ENCODE measurements at places on chromosomes 7 and 10.

DNA sequence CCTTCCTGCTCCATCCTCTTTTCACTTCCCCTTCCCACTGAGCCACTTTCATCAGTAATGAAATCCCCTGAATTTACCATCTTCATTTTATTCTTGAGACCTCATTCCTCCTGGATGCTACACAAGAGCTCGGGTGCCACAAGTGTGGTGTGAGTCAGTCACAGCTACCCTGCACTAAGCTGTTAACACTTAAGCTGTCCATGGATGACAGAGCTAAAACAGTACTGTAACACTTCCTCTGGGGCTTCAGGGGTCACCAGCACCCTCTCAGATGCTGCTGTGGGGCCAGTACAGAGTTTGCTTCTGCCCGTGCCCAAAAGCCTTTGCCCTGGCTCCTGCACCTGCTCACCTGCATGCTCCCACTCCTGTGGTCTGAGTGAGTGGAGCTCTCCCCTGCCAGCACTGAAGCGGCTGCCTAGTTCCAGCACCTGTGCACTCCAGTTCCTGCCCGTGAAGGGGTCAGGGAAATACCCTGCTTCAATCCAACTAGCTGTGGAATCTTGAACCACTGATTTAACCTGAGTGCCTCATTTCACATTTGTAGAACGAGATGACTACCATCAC lies 71.9 kb downstream of the POT1 start:
- no peak for DNase-seq

- no peak for DNase-seq
These were observed 17.2 kb downstream of the AP5Z1 start for GRCh38 chr7:4792537-4793126.

GRCh38 chr7:91690541-91691070 lies 189.9 kb downstream of the MTERF1 start:
- no peak for DNase-seq

DNA sequence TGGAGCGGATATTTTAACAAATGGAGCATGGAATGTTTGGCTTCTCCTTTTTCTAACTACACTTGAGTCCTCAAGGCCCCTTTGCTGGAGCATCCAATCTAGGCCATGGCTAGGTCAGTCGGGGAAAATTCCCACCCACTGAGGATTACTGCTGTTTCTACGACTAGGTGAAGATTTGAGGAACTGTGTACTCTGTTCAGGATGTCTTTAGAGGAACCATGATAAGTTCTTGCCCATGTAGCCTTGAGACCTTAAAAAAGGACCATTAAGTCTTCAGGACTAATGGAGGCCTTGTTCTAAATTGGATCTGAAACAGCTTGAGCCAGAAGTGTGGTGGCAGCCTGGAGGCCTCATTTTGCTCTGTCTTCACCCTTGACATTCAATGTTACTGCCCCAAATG lies 6.2 kb downstream of the AGK start:
- DNase-seq = no peak

- DNase-seq = no peak
These were observed 413.9 kb downstream of the HGF start for GRCh38 chr7:81355911-81356310.

DNA sequence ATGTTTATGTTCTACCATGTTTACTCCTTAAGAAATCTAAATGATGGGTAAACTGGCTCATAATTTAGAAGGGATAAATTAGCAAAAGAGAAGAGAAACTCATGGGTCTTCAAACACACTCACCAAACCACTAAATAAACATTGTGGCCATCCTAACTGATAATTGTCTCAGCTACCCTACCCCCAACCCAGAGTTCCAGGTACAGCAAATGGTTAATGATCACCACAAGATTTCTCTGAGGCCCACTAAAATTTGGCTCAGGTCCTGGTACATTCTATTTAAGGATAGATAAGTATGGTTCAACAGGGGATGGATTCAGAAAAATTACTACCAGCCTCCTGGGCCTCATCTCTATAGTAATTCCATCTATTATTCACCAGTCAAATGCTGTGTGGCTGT lies 21.4 kb downstream of the SLC25A13 start:
- no peak for DNase-seq

DNA sequence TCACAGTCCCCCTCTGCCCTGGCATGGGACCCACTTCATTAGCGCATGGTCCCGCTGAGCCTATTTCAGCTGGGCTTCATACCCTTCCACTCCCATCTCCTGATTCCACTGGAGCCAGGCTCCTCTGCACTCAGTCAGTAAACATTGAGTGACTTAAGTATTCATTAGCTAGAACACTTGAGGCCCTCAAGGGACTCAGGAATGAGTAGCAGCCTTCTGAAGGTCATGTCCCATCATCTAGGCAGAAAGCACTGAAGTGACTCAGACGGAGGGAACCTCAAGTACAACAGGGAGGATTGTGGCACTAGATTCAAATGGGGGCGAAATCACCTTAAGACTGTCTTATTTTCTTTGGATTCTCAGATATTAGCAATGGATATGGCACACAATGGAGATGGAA lies 186.6 kb upstream of the INHBA start:
- DNase-seq = no peak

DNA sequence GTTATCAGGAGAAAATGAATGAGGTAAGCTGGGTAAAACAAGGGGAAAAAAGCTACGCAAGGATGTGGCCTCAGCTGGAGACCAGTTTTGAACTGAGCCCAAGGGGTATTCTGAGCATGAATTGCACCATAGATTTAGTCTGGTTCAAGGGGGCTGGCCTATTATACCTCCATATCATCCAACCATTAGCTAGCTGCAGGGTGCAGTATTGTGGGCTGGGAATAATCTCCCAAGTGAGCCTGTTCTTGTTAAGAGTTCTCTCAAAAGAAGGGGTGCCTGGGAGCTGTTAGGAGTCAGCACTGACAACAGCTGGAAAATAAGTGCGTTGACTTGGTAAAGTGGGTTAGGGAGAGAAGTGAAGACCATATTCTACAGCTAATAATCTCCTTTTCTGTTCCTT lies 8.0 kb downstream of the TAS2R16 start:
- no peak for DNase-seq

DNA sequence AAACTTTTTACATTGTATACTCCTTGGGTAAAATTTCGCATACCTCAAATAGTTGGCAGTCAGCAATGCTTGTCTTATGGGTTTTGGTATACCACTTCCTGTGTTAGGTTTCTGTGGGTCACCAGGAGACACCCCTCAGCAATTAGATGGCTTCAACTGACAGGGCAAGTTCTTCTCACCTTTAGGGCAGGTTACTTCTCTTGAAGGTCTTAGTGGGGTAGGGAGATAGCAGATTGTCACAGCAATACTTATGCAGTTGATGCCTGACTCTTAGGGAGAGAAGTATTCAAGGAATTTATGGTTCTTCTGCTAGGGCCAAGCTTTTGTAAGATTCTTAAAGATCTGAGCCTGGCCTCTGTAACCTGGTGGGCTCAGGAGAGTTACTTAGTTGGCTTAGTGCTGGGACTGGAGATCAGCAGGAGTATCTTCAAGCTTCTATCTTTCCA lies 42.9 kb downstream of the MKLN1 start:
- DNase-seq = no peak

GRCh38 chr10:52111101-52111891 lies 202.8 kb upstream of the DKK1 start:
- no peak for DNase-seq

- DNase-seq = no peak
These were observed 186.1 kb downstream of the MLLT10 start for GRCh38 chr10:21720090-21720489.

DNA sequence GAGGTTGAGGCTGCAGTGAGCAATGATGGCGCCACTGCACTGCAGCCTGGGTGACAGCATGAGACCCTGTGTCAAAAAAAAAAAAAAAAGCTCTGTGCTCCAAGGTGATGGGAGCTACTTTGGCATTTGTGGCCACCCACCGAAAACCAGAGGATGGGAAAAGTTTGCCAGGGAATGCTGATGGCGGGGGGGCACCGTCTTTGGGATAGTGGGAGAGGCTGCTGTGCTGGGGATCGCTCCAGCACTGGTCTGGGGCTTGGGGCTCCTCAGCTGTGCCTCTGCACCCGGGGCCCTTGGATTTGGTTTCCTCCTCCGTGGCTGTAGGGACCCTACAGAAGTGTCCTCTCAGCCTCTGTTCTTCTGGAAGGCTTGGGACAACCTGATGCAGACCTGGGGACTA lies 11.7 kb upstream of the RAMP3 start:
- no peak for DNase-seq

GRCh38 chr7:42494736-42495135 lies 257.7 kb upstream of the GLI3 start:
- no peak for DNase-seq

DNA sequence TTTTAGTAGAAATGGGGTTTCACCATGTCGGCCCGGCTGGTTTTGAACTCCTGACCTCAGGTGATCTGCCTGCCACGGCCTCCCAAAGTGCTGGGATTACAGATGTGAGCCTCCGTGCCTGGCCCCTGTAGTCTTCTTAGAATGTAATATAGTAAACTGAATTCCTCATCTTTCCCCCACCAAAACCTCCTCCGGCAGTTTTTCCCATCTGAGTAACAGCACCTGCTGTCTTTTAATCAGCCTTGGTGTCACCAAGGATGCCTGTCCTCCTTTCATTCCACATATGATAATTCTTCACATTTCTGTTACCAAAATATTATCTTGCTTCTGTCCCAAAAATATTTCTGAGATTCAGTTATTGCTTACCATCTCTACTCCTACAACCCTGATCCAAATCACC lies 80.2 kb downstream of the ZEB1 start:
- no peak for DNase-seq

GRCh38 chr10:68165643-68166042 lies 56.4 kb downstream of the MYPN start:
- DNase-seq = no peak

GRCh38 chr10:58300676-58301075 lies 31.7 kb downstream of the CISD1 start:
- DNase-seq = no peak

DNA sequence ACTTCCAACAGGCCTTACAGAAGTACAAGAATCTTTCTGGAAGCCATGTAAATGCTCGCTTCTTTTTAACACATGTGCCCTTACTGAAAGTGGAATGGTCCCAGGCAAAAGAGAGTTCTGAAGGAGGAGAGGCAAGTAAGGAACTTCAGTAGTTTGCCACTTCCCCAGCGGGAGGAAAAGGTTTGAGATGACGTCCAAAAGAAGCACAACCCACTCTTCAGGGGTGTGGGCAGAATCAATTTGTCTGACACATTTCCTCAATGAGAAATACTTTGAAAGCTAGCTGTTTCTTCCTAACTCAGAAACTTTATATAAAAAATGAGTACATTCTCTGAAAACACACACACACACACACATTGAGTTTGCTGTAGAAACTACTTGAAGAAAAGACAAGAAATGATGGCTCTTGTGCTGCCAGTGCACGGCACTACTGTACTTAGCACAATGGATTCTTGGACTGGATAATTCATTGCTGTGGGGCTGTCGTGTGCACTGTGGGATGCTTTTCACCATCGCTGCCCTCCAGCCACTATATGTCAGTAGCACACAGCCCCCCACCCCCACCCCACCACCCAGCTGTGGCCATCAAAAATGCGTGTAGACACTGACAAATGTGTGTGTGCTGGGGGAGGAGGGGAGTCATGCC lies 183.0 kb downstream of the SRPK2 start:
- DNase-seq = no peak

DNA sequence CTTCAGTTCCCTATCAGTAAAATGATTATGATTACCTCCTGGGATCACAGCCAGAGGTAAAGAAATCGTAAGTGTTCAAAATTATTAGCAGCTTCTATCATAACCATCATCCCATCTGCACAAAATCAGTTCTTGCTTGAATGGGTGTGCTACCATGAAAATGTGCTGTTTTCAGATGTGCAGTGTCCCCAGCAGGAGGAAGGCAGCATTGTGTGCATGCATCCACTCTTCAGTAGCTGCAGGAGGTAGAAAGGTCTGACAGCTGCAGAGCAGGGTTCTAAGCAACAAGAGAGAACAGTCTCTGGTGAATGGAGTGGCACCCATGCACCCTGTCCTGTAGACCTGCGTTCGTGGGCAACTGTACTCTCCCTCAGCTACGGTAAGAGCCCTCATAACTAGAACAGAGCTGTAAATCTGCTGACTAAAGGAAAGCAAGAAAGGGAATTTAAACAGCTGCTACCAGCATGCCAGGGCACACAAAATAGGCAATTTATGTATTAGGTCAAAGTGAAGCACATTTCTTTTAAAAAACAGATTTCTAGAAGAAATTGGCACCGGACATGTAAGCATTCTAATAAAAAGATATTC lies 21.2 kb downstream of the VSTM2A start:
- DNase-seq = no peak

DNA sequence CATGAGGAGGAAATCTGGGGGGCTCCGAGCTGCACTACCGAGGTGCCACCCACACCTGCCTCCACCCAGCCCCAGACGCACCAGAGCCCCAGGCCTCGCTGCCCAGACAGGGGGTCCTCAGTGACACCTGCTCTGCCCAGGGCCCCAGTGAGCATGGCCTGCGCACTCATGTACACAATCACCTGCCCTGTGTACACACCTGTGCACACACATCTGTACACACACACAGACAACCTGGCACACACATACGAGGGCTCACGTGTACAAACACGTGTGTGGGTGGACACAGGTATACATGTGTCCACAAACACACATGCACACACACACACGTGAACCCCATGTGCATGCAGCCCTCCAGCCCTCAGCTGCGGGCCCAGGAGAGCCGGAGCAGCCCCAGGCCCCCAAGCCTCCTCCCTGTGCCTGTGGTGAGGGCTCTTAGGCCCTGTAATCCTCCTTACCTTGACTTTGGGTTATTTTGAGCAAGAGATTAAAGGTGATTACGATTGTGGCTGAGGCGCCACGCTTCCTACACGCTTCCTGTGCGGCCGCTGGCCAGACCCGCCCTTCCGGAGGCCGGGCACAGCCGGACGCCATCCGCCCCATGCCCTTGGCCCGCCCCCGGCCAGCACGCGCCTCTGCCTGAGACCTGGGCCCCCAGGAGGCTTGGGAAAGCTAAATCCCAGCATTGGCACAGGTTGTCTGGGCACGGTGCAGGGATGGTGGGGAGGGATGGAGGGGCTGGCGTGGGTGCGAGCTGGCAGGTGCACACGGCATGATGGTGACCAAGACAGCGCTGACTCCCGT lies 71.9 kb downstream of the ELFN1 start:
- DNase-seq = no peak

DNA sequence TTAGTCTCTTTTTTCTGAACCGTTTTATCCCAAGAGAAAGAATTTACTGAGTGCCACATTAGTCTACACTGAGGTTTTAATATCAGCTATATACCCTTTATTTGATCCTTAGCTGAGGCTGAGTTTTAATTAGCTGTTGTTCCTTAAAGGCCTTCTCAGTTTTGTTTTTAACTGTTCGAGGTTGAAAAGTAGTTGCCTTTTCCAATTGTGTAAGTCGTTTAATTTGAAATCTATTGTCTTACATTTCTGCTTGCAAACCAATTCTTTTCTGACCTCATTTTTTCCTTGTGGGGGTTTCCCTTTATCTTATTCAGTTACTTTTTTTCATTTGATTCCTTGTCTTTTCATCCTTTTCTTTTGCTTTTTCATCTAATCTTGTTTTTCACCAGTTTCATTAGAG lies 30.8 kb downstream of the UMAD1 start:
- DNase-seq = no peak

- no peak for DNase-seq
These were observed 288.0 kb upstream of the LRGUK start for GRCh38 chr7:133839121-133839520.

- DNase-seq = no peak
These were observed 111.1 kb upstream of the FAM171A1 start for GRCh38 chr10:15482156-15482555.

Data from NCI-H1092 (cell line).